CD4-positive, alpha-beta T cell treated with Interleukin-6 at 100 ng/mL for 8 hours (primary cell): ENCODE measurements at places on chromosomes 5 and 9.

DNA sequence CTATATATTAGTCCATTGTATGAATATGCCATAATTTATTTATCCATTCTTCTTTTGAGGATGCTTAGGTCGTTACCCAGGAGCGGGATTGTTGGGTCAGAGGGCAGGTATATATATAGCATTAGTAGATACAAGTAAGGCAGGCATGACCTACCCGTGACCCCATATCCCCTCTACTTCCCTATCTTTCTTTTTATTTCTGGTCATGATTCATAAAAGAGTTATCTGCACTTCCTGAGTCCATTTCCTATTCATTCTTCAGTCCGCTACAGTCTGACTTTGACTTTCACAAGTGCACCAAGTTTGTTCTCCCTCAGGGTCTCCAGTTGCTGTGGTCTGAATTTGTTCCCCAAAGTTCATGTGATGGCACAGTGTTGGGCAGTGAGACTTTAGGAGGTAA, 6.9 kb downstream of the RHOBTB3 start:
- no peak for DNase-seq

GRCh38 chr5:61805101-61805500, 473.0 kb downstream of the ZSWIM6 start:
- DNase-seq: no peak

DNA sequence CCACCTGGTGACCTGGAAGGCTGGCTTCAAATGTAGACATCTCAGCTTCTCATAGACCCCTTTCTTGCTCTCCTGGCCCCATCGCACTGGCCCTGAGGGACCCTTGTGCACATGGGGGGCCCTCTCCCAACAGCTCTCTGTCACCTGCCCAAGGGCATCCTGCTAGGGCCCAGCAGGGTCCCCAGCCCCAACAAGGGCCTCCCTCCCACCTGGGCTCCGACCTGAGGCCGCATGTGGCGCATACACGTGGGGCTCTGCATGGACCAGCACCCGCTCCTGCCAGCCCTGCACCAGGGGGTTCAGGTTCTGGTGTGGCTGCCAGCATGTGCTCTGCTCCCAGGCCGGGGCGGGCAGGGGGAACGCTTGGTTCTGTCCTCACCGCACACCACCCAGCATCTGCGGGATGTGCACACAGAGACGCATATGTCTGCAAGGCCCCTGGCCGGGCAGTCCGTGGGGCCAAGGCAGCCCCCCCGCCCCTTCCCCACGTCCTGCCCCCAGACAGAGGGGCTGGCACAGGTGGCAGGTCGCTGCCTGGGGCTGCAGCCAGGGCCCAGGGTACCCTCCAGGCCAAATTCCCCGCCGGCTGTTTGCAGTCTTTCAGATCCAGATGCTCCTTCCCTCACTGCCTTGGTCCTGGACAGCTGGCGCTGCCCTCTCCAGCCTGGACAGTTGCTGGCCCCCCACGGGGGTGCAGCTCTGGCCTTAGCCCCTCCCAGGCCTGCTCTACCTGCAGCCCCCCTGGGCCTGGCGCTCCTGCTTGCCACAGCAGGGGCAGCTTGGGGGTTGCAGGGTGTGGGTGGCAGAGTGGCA, 17.9 kb upstream of the NRARP start:
- peak; percentile 0 for DNase-seq

DNA sequence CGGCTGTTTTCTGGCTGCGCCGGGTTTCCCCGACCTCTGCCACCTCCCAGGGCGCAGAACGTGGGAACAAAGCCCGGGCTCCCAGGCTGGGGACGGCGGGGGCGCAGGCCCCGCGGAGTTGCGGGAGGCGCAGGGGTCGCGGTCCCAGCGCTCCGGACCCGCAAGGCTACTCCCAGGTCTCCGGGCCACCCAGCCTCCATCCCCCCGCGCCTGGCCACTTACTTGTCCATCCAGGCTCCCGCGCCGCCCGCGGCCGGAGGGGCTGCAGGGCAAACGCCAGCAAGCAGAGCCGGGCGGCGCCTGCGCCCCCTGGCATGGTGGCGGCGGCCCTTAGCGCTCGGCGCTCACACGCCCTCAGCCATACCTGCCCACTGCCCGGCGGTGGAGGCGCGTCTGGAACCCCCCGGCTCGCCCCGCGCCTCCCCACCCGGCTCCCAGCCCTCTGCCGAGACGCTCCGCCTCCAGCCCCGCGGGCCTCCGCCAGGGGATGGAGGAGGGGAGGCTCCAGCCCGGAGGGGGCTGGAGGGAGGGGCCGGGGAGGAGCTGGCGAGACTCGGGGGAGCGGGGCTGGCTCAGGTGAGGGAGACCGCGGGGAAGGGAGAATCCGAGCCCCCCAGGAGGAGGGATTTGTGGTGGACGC, at the start of gene ADAM19:
Gene ADAM19, minus strand, starts transcription at position 395 of the 640 bp plus-strand sequence. Its CDS starts 79 bp downstream, at position 316.
- DNase-seq: peak; percentile 44

DNA sequence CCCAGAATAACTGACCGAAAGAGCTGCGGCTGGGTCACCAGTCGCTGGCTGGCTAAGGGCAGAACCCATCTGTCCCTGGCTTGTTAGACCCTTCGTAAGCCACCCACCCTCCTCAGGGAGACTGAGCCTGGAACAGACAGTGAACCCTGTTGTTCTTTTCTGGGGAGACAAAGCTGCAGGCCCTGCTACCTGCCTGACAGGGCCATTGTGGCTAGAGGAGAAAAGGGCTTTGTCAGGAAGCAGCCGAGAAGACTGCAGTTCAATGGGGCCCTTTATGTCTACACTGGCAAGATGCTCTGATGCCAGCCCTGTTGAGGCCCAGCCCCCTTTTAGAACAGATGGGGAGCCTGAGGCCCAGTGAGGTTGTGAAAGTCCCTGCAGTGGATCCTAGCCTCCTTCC, 3.7 kb upstream of the NIPAL4 start:
- no peak for DNase-seq

DNA sequence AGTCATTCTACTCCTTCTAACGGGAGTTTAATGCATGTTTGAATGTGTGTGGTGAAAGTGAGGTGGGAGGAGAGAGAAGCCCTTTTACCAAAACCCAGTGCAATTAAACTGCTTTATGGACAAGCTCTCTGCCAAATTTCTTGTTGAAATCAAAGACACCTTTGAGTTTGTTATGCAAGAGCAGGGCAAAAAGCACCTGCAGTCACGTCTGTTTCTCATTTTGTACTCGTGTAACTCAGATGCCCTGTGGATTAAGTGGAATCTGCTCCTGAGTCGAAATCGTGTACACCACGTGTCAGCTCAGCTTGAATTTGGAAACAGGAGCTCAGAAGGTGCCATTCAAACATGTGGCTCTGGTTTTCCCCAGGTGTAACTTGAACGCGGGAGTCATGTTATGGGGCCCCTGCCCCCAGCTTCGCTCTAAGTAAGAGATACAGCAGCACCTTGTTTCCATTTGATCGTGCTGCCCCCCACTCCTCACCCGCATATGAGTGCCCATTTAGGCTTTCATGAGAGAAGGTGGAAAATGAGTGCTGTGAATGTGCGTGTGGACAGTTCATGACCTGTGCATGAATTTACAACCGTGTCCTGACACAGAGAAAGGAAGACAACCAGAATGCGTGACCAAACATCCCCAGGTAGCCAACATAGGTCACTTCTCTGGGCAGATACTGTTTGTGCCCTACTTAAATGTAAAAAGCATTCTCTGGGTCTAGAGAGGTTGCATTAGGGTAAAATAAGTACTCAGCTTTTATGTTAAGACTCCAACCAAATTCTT, 347.0 kb upstream of the SLC30A5 start:
- DNase-seq: no peak

DNA sequence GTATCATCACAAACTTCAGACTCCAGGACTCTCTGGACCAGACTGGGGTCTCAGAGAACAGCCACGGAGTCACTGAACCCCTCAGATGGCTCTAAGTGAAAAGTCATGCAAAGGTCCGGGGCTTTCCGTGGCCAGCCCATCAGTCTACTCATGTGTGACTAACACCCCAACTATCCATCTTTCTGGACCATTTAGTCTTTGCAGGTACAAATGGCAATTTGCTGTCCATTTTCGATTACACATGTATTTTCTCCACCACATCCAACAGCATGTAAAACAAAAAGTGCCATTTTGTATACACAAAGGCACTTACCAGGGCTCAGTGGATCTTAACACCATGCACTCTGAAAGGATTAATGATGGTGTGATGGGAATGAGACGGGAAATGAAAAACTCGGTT, 387.7 kb downstream of the BNC2 start:
- no peak for DNase-seq

- DNase-seq: no peak
These were observed 367.4 kb downstream of the PSAT1 start for GRCh38 chr9:78664370-78664769.

GRCh38 chr9:88501086-88501485, 33.9 kb upstream of the NXNL2 start:
- no peak for DNase-seq

DNA sequence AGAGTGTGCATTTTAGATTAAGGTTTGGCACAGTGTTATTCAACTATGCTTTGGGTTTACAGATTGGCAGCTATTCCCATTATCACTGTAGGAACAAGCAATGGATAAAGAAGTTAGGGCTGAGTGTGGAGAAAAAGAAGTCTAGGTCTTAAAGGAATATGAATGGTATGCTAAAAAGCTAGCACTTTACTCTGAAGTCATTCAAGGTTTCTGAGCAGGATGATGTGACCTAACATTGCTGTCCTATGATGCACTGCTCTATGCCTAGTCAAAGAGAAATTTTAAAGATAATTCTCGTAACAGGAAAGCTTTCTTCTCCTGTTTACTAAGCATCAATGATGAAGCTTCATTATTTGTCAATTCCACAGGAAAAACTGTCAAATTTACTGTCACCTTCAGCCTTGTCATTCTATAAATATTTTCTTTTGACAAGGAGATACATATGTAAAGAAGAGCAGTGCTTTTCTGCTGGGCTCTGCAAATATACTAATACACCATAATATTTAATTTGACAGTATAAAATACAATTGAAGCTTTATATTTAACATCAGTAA, 476.1 kb upstream of the PTPRD start:
- DNase-seq: no peak

DNA sequence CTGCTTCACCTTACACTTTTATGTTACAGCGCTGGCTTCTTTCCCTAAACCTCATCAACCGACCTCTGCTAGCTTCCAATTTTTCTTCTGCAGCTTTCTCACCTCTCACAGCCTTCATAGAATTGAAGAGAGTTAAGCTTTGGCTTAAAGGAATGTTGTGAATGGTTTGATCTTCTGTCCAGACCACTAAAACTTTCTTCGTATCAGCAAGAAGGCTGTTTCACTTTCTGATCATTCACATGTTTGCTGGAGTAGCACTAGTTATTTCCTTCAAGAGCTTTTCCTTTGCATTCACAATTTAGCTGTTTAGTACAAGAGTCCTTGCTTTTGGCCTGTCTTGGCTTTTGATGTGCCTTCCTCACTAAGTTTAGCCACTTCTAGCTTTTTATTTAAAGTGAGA, 49.5 kb downstream of the NR3C1 start:
- DNase-seq: peak; percentile 3

DNA sequence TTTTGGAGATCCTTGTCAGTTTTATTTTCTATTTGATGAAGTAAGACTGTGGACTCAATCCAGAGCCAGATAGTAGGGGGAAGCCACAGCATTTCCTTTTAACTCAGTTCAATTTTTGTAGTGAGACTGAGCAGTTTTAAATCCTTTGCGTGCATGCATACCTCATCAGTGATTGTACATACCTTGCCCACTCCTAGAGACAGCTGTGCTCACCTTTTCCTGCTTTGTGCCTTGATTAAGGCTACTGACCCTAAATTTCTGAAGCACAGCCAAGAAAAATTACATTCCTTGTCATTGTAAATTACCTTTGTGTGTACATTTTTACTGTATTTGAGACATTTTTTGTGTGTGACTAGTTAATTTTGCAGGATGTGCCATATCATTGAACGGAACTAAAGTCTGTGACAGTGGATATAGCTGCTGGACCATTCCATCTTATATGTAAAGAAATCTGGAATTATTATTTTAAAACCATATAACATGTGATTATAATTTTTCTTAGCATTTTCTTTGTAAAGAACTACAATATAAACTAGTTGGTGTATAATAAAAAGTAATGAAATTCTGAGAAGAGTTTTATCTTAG, 17.8 kb downstream of the DIMT1 start:
- DNase-seq: no peak

DNA sequence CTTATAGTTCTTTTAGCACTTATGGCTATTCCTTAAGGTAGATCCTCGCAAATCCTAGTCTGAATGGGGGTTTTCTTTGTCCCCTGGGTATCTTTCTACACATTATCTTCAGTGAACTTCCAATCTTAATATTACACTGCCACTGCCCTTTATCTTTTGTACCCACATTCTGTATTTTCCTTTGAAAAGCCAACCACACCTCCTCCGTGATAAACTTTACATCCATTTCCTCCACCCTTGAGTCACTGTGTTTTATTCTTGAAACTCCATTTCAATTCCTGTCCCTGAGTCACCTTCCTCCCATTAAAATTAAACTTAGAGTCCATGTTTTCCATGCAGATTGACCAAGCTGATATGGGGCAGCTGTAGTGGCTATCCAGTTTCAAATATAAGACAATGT, 43.2 kb upstream of the RICTOR start:
- DNase-seq: no peak

DNA sequence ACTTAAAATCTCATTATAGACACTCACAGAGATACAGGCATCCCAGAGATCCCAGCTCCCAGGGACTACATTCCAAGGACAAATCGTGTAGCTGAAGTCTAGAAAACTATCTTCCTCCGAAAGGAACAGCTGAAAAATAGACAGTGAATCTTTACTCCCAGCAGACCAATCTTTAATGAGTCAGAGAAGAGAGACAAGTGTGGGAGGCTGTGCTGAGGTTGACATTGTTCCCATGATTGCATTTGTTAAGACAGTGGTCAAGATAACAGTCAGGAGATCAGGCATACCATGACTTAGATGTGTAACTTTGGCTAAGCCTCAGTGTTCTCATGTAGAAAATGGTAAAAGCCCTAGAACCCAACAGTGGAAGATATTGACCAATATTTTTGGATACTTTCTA, 120.7 kb downstream of the PAPPA start:
- DNase-seq: no peak

GRCh38 chr5:116076496-116076895, 8.3 kb upstream of the COMMD10 start:
- DNase-seq: no peak
